ENCODE measurements at places on chromosomes 13 and 19.

DNA sequence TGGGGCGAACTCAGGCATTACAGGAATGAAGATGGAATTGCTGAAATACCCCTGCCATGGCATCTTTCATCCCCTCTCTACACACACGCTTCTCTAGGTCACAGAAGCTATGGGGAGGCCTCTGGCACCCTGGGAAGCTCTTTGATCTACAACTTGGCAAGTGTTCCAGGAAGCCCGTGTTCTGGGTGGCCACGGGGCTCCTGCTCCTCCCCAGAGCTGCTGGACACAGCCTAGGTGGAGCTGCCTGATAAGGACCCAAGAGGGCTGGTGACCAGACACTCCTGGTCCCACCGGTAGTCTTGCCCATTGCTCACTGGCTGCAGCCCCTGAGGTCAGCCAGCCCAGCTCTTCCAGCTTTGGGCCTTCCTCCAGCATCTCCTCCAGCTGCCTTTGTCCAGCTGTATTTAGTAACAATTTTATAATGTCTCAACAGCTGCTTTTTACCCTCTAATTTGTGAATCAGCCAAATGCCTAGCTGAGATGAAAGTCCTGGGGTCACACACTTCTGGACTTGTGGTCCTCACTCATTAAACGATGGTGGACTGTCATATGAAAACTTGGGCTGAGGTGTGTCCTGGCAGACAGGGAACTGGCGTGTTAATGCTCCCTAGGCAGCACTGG lies 72.8 kb upstream of the SPATA13 start:
- DNase-seq, result no peak

DNA sequence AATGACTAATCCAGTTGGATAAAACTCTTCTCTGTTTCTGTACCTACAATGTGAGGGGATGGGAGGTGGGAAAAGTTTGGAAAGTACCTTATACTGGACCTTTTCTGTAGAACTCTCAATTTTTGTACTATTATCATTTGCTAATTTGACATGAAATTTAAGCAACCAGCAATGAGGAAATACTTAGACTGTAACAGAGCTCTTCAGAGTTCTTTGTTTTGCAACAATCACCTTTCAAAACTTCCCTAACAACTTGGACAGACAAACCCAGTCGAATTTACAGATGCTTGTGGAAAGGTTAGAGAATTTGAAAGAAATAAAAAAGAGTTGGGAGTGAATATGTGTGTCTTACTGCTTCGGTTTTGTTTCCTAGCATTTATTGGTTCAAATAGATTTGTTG lies 16.8 kb downstream of the KBTBD7 start:
- no peak for DNase-seq

GRCh38 chr13:95480131-95480545 lies 72.4 kb upstream of the CLDN10 start:
- DNase-seq, result no peak

DNA sequence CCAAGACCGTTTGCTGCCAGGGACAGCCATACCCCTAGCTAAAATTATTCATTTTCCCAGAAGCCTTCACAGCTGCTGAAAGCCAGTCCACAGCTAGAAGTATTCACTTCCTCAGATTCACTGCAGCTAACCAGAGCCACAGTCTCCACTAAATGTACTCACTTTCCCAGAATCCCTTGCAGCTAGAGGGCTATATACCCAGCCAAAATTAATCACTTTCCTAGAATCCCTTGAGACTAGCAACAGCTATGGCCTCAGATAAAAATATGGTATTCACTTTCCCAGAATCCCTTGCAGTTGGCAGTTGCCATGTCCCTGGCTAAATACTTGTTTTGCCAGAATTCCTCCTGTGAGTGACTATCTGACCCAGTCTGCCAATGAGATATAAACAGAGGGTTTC lies 13.8 kb upstream of the MEIS3 start:
- no peak for DNase-seq

- no peak for DNase-seq
Observed at GRCh38 chr13:37067874-37068273, 8.4 kb upstream of the SUPT20H start.

- no peak for DNase-seq
Observed at GRCh38 chr19:49677231-49677900, at the start of gene PRMT1. PRMT1 (plus strand) TSS chr19:49677271; CDS start chr19:49677281, 10 bp downstream.

- DNase-seq, result no peak
Observed at GRCh38 chr13:46751811-46752635, 44.9 kb downstream of the ESD start.

GRCh38 chr19:30227012-30227621 lies 145.1 kb upstream of the ZNF536 start:
- no peak for DNase-seq

DNA sequence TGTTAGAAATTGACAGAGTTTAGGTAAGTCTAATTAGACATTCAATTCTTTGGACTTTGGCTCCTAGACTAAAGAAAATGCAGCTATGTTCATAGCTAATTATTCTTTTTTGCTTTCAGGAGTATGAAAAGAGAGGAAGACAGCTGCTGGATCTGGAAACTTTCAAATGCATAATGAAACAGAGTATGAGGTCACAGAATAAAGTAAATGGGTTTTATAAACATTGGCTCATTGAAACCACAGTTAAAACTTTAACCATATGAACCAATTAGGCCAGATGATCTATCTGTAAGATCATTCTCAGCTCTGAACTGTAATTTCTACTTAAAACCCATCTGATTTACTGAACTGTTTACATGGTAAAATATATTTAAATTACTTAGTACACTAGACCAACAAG lies 82.7 kb downstream of the TEX26 start:
- DNase-seq, result no peak

Data from left renal cortex interstitium (tissue), 4 donors.